ENCODE measurements at places on chromosomes 7 and 10.

GRCh38 chr7:107312418-107312817, 143.6 kb downstream of the HBP1 start:
- DNase-seq = no peak

GRCh38 chr7:132511387-132511786, 64.9 kb downstream of the PLXNA4 start:
- no peak for DNase-seq

GRCh38 chr7:40418983-40419382, 284.2 kb downstream of the SUGCT start:
- DNase-seq = no peak

GRCh38 chr7:55363386-55364170, 1.6 kb upstream of the LANCL2 start:
- no peak for DNase-seq

- no peak for DNase-seq
Observed at GRCh38 chr7:138613630-138614029, 87.5 kb downstream of the SVOPL start.

DNA sequence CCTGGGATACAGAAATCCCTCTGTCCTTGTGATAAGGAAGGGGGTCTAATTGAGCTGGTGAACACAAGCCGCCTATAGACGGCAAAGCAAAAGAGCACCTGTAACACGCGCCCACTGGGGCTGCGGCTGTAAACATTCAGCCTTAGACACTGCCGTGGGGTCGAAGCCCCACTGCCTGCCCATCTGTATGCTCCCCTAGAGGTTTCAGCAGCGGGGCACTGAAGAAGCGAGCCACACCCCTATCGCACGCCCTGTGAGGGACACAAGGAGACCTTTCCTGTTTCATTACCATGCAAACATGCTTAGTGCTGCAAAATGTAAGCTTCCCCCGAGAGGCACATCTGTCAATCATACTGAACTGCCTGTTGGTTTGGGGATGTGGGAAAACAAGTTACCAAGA, 82.1 kb downstream of the NRP1 start:
- DNase-seq = no peak

DNA sequence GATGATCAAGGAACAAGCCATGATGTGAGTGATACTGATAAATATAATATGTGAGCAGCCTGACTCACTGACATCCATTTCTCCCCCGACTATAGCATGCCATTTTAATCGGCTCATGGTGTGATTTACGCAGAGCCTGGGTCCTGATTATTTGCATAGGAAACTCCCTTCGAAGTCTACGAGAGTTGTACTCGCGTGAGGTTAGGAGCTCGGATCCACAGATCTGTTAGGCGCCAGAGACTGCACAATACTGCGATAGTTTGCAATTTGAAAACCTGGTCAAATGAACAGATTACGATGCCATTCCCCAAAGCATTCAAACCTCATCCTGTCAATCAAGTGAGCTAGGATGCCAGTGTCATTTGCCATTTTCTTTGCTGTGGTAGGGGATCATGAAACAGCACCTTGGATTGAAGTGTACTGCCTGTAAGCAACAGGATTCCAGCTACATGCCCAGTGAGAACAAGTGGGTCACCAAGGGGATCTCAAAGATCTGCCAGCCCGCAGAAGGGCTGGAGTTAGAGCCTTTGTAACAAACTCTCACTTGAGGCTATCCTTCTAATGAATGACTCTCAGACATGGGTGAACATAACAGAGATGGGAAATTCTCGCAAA, 158.3 kb downstream of the FRMD4A start:
- no peak for DNase-seq

All from activated CD4-positive, alpha-beta T cell treated with anti-CD3 and anti-CD28 coated beads, Interleukin-2, amount 50 U/mL, for 24 hours (primary cell).